ENCODE measurements at places on chromosomes 11 and 22.

DNA sequence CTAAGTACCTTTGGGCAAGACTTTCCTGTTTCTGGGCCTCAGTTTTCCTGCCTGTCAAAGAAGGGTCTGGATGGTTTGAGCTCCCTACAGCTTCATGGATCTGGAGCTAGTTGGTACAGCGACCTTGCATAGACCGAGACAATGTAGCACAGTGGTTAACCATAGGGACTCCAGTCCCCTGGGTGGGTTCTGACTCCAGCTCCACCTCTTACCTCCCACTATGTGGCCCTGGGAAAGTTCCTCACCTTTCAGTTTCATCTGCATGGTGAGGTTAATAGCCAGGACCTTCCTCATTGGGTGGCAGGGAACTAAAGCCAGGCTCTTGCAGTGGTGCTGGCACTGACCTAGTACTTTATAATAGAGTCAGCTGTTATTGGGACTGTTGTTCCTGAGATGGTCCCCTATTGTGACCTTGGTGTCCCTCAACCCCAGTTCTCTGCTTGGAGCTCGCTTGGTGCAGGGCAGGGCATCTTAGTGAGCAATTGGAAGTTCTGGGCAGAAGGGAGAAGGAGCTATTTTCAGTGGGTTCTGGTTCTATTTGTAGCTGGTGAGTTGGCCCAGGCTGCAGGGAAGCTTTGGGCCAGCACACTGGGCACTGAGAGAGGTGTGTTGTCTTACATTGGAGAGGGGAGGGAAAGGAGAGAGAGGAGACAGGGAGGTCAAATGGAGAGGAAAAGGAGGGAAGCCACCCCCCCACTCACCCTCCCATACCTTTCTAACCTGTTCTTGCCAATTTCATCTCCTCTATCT lies 10.7 kb upstream of the MTMR3 start:
- DNase-seq = no peak

DNA sequence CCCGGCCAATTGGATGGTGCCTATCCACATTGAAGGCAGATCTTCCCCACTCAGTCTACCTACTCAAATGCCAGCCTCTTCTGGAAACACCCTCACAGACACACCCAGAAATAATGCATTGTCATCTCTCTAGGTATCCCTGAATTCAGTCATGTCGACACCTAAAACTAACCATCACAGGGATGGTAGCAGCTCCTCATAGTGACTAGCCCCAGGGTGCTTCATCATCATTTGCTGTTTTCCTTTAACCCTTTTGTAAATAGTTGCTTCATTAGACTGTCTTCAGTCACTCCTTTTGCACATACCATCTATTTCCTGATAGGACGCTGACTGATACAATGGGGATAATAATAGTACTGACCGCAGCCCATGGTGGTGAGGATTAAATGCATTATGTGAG lies 18.8 kb upstream of the AMOTL1 start:
- no peak for DNase-seq

DNA sequence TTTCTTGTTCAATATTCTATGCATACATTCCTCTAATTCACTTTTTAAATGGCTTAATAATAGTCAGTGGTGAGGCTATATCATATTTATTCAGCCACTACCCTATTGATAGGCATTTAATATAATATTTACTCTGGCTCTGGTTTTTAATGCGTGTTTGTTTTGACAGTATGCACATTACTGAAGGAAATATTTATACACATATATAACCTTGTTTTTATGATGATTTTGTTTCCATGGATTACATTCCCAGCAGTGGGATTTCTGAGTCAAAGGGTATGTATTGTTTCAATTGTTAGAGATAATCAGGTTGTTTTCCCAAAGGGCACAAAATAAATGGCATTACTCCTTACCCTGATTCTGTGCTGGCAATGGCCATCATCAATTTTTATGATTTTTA lies 105.8 kb downstream of the UVRAG start:
- no peak for DNase-seq

- DNase-seq = peak; percentile 48
Observed at GRCh38 chr11:71322861-71323582, 70.6 kb upstream of the SHANK2 start.

- no peak for DNase-seq
Observed at GRCh38 chr11:62556875-62557631, 10.4 kb upstream of the AHNAK start.

DNA sequence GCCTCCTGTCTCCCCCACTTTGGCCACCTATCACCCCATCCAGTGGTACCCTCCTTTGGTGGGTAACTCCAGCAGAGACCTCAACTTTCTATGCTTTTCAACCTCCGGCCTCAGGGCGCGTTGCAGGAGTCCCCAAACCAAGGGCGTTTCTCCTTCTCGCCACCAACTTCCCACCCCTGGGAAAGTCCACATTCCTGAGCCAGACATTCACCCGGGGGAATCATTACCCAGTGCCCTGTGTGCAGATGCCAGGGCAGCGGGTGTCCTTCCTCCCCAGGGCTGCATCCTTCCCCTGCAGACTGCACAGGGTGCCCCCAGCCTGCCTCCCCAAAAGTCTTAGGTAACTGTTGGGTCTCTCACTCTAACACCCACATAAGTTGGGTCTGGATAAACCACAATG lies 26.4 kb downstream of the MYEOV start:
- DNase-seq = peak; percentile 40

DNA sequence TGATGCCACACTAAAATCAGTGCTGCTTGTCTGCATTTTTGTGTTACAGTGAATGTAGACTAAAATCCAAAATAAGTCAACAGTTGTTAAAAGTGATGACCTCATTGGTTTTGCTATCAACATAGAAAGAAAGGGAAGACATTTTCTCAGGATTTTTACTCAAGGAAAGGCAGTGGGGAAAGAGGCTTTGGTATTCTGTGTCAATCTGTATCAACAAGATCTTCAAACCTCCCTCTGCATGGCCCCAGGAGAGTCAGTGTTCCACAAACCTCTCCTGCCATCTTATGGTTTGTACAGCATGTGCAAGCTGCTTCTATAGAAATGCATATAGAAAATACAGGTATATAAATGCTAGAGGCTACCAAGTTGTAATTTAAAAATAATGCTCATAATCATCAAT lies 13.8 kb upstream of the OR51M1 start:
- no peak for DNase-seq

DNA sequence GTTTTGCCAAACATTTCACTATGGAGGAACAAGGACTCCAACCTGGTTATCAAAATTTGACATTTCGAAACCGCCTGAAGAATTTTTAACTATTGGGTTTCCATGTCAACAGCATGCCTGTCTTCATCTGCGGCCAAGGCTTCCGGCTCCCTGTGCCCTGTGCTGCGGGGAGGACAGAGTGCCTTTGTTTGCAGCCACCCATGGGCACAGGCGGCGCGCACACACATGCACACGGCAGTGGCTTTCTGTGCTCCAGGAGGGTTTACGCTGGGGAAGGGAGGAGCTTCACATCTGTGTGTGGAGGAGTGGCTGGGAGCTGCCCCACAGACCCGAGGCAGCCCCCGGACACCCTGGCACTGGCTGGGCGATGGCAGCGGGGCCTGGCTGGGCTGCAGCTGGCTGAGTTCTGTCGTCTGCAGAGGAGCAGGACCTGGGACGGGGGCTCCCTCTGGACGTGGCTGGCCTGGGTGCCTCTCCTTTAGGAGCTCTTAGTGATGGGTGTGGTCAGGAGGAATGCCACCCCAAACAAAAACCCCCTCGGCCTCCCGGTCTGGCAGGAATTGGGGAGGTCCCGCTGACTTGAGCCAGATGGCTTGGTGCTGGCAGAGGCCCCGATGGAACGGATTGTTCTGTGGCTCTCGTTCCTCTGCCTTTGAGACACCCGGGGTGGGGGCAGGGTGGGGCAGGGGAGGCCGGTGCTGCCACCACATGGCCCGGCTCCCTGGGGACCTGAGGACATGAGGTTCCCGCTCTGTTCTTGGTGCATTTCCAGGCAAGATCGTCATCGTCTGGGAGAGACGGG lies 1290.9 kb downstream of the BRD1 start:
- DNase-seq = peak; percentile 74

- no peak for DNase-seq
Observed at GRCh38 chr11:46331282-46331984, 15.8 kb upstream of the DGKZ start.

GRCh38 chr11:128764424-128765095 lies 70.7 kb downstream of the FLI1 start:
- peak; percentile 81 for DNase-seq

DNA sequence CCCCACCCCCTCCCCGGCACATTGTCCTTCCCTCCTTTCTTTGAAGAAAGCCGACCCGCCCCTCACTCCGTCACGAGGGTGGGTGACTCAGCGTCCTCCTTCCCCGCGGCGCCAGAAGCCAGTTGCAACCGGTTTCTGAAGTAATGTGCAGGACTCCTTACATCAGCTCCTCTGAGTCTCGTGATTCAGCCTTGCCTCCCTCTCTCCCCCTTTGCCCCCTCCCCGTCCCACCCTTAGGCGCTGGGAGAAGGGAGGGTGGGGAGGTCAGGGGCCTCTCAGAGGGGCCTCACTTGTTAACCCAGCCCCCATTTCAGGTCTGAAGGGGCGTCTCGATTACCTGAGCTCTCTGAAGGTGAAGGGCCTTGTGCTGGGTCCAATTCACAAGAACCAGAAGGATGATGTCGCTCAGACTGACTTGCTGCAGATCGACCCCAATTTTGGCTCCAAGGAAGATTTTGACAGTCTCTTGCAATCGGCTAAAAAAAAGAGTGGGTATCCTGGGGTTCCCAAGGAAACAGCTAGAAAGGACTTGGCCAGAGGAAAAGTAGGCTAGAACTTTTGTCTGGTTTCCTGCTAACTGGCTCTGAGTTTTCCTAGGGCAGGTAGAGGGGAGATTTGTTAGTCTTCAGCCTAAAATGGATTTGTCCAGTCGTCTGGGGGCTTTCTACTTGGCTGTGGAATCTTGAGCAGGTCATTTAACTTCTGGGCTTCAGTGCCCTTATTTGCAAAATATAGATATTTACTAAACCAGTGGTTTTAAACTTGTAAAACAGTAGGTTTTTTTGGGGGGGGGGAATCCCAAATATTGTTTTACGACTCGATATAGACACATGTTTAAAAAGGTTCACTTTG lies 1.1 kb downstream of the SLC3A2 start:
- DNase-seq = peak; percentile 97

- DNase-seq = no peak
Observed at GRCh38 chr11:92875473-92875872, 94.0 kb upstream of the MTNR1B start.

DNA sequence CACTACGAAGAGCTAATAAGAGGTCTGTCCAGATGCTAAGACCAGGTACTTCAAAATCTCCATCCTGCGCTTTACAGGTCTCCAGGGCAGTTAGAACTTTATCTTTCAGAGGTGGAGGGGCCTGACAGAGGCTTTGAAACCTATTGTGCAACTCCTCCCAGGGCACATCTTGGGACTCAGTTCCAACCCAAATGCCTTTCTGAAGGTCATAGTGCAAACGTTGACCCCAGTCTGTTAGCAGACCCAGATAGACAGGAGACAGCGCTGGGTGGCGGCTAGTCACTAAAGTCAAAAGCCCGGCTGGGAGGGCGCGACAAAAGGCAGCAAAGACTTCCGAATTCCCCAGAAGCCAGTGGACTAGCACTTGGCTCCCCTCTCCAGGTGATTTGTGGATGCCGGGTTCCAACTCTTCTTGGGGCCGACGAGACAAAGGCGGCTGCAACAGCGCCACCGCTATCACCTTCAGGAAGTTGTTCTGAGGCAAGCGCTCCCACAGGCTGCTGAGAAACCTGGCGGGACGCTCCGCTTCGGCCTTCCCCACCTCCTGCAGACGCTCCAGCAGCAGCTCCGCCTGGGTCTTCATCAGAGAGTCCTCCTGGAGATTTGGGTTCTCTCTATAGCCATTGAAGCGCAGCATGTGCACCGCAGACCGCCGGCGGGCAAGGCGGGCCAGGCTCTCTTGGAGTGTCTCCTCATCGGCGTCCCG lies 728 bp downstream of the FANCF start:
- peak; percentile 84 for DNase-seq

- DNase-seq = no peak
Observed at GRCh38 chr22:36981247-36981775, 37.9 kb downstream of the TST start.

GRCh38 chr22:24109649-24110048 lies 71.6 kb upstream of the SUSD2 start:
- no peak for DNase-seq

DNA sequence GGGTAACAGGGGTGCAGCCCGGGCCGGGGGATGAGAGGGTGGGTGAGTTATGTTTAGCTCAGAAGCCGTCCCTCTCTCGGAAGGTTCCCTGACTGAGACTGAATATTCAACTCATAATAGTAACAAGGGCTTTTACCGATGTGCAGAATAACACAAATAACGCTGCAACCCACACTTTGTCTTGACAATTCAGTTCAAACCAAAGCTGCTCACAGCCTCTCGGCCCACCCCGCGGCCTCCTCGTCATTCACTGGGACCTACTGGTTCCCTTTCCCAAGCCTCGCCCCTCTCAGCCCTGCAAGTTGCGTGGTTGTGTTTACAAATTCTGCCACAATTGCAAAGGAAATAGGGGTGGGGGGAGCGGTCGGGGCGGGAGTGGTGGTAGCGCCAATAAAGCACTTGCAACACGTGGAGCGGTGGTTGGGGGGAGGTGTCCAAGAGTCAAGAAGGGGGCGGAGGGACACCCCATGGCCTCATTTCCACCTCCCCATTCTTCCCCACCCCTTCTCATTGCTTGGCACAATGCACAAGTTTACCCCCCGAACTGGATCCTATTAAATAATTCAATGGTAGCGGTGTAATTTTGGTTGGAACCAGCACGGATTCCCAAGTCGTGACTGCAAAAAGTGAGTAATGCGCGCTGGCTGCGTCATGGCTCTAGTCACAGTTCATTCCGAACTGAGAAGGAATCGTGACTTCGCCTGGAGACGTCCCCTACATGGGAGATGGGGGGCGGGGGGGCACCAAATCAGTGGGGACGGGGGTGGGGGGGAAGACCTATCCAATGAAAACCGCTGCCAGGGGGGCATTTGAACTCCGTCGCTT lies 102.0 kb upstream of the HSD17B12 start:
- no peak for DNase-seq

- no peak for DNase-seq
Observed at GRCh38 chr11:83971063-83971462, 684.9 kb upstream of the CCDC90B start.

- DNase-seq = no peak
Observed at GRCh38 chr22:40487663-40488249, 117.4 kb downstream of the SGSM3 start.

DNA sequence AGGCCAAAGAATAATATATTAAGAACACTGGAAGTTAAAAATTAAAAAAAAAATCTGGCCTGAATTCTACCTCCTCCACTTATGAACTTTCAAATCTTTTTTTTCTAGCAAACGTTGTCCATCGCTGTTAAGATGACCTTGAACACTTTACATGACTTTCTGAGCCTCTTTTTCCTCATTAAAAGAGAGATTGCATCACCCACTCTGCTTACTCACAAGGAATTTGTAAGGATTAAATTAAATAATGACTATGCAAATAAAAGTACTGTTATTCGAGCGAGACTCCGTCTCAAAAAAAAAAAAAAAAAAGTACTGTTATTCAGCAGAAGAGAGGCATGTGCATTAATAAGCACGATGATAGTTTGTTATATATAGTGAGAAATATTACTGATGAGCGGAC lies 285.1 kb upstream of the CCDC90B start:
- DNase-seq = no peak

- DNase-seq = no peak
Observed at GRCh38 chr11:32280339-32280738, 155.0 kb downstream of the WT1 start.

All from upper lobe of right lung (tissue), 1 donor.